ENCODE measurements at places on chromosomes 4 and X.

GRCh38 chr4:10161146-10161545 is 44.5 kb upstream of the WDR1 start:
- DNase-seq: no peak

DNA sequence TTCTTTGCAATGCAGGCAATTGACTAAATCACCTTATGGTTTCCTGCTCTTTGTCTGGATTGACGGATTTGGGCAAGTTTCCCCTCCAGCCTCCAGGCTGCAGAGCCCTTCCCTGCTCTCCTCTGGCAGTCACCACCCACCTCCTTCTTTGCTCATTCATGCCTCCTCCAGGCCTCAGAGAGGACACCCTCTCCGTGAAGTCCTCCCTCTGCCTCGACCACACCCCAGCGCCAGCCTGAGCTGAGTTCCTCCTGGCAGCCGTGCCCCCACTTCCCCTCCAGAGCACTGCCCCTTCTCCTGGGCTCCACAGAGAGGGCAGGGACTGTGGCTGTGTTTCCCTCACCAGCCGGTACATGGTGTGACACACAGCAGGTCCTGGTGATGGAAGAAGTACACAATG is 53.7 kb downstream of the DCTD start:
- no peak for DNase-seq

GRCh38 chr4:147772459-147772969 is 40.6 kb downstream of the ARHGAP10 start:
- no peak for DNase-seq

DNA sequence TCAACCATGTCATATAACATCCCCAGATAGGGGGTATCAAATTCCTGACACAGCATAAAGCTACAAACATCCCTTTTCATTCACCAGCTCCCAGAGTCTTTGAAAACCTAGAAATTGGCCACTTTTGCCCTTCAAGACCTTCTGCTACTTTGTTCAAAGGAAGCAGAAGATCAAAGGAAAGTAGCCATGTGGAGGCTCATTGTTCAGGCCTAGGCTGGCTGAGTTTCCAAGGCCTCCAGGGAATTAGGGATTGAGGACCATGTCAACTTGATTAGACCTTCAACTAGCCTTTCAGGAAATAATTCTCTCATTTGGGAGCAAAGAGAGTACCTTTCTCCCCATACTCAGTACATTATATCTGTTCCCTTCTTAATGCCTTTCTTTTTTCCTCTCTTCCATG is 66.8 kb upstream of the ATXN3L start:
- no peak for DNase-seq

GRCh38 chr4:16739997-16740624 is 158.3 kb downstream of the LDB2 start:
- DNase-seq: no peak

DNA sequence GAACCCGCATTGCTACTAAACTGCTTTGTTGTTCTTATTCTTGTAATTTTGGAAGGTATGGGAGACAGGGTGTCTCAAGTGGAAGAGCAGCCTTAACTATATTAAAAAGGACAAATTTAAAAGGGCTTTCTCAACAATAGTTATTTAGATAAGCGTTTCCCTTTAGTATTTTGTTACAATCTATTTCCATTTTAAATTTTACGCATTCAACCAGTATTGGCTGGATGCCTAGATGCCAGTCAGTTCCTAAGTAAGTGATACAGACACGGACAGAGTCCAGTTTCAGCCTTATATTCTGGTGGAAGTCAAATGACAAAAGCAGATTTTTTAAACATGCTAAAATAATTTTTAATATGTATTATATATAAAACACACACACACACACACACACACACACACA is 28.3 kb downstream of the FAT1 start:
- no peak for DNase-seq

GRCh38 chr4:169233691-169234090 is 37.1 kb downstream of the SH3RF1 start:
- DNase-seq: no peak

- no peak for DNase-seq
Observed at GRCh38 chrX:10120331-10120730, 36.4 kb upstream of the CLCN4 start.

DNA sequence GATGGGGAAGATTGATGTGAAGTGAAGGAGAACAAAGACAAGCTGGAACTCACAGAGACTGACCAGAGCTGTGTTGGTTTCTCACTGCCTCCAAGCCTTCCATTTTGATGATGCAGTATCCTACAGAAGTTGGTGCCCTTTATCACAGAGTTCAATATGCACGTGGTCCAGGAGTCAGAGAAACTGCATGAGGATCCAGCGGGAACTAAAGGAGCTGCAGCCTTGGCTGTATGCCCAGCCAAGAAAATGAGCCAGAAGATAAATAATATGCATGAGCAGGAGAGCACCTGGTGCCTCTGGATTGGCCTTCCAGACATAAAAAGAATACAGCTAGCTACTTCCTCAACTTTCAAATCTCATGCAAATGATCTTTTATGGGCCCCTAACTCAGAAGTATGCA is 44.3 kb upstream of the DCLK2 start:
- DNase-seq: no peak

GRCh38 chr4:132071815-132072214 is 1077.3 kb upstream of the PCDH10 start:
- no peak for DNase-seq

DNA sequence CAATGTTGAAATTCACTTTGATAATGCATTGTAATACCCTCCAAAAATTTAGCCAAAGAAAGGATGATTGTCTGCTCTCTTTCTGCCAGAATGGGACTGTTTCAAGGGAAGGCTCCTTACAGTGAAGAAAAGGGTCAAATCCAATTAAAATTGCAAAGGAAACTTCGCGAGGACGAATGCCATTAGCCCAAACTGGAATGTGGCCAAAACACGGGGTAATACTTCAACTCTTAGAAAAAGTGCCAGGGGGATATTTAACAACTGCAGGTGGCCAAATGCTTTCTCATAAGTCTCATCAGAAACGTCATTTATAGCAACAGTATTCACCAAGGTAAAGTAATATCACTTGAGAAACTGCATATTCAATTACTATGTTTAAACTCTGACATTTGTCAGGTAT is 29.0 kb downstream of the NKX3-2 start:
- DNase-seq: no peak

GRCh38 chrX:121836000-121836399 is 788.6 kb downstream of the GLUD2 start:
- DNase-seq: no peak

DNA sequence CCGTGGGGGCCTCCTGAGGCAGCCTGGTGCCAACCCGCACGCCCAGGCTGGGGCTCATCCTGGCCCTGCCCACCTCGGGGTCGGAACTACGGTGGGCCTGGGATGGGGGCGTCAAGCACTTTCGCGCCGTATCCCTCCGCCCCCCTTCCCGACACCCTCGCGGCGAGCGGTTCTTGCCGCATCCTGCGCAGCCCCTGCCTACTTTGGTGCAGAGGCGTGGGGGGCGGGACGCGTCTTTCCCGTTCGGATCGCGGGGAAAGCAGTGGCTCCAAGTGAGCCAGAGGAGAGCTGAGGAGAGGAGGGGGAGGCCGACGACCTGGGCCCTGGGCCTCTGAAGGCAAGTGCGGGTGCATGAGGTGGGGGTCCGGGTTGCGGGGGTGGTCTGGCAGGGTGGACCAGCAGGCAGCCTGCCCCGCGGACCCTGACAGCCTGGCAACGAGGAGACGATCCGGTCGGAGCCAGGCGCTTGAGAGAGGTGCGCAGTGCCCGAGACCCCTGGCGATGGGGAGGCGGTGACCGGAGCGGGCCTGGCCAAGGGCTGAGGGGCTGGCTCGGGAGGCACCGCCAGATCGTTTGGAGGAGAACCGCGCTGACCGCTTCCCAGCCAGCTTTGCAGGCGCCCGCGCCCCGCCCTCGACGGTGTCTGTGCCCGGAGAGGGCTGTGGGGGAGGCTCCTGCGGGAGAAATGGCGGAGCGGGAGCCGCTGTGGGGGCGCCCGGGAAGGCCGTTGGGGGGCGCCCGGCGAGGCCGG is at the start of gene GPRASP2:
Gene GPRASP2, plus strand, starts transcription at position 233 of the 751 bp plus-strand sequence. CDS start 2,422 bp downstream, outside the sequence.
- DNase-seq: peak; percentile 13

- DNase-seq: no peak
Observed at GRCh38 chrX:68292471-68292870, 140.8 kb downstream of the OPHN1 start.

GRCh38 chrX:76183289-76184049 is 10.6 kb downstream of the PBDC1 start:
- DNase-seq: no peak

DNA sequence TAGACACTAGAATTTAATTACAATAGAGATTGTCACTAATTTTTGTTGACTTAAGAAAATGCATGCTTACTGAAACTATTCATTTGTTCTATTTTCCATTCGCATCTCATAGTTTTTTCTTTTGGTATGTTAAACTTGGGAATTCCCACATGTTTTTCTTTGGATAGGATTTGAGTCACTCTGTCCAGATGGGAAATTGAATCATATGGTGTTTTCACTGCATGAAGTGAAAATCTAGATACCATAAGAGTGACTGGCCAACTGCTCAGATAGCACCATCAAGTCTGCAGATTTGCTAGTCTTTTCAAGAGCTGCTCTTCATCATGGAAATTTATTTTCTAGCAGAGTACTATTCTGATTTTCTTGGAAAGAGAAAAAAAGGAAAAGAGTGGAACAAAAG is 172.6 kb downstream of the FAM47B start:
- no peak for DNase-seq

- DNase-seq: no peak
Observed at GRCh38 chrX:3950373-3950772, 236.9 kb upstream of the PRKX start.

- DNase-seq: no peak
Observed at GRCh38 chr4:1494416-1495315, 88.4 kb upstream of the NKX1-1 start.

- no peak for DNase-seq
Observed at GRCh38 chr4:89570931-89571330, 263.3 kb upstream of the GPRIN3 start.

- no peak for DNase-seq
Observed at GRCh38 chr4:157294575-157294974, 74.0 kb downstream of the GRIA2 start.

DNA sequence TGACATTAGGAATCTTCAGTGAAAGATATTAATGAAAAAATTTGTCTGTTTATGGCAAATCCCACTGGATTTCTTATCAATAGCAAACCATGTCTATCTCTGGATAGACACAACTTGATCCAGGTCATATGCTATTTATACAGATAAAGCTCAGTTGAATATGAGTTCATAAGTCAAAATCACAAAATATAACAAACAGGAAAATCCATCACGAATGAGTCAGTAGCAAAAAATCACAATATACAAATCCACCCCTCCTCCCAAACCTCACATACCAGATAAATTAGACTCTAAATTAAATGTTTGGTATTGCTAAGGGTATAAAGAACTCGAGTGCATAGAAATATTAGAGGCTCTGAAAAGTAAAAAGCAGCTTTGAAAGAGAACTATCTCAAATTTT is 420.5 kb downstream of the TLL1 start:
- DNase-seq: no peak

GRCh38 chr4:7651461-7651921 is 216.8 kb upstream of the PSAPL1 start:
- DNase-seq: no peak

DNA sequence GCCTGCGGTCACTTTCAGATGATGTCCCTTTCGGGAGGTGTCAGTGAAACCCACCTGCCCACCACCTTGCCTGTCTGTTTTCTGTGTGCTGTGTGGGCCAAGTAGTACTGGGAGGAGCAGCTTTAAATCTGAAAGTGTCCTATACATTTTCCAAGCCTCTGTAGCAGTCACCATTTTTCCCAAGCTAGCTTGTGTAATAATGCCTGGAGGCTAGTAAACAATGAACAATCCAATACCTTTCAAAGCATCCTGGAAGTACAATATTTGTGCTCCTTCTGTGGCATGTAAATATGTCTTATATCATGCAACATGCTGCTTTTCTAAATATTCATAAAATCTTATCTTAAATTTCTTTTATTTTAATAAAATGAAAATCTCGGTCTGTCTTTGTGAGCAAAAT is 111.6 kb upstream of the C1GALT1C1 start:
- DNase-seq: no peak

DNA sequence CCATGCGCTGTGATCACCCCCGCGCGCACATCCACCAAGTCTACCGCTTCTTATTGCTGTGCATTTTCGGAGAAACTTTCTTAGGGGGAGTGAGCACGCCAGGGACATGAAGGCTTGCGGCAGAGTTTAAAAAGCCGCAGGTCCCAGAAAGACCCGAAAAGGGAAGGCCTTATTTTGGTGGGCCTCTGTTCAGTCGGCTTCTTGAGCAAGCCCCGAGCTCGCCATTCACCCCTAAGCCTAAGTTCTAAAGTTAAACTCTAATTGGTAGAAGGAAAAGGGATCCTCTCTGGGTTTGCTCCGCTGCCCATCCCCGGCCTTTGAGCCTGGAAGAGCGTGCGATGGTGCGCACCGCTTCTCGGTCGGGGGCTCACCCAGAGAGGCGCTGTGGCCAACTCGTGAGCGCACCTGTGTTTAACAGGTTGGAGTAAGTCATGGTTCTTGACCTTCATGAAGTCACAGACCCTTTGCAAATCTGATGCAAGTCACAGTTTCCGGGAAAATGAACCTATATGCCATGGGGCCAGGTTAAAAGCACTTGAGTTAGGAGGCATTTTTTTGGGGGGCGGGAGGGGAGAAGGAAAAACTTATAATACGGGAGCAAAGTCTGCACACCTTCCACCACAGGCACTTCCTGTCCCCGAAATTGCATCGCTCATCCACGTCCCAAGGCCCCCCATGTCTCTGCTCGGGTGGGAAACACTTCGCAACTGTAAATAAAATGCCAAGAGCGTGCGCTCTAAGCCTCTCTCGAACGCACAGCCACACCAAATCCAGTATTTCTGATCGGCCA is 1.9 kb downstream of the PHOX2B start:
- no peak for DNase-seq

GRCh38 chr4:156571146-156571545 is 400.5 kb downstream of the PDGFC start:
- no peak for DNase-seq

- no peak for DNase-seq
Observed at GRCh38 chr4:52979821-52980590, 117.9 kb downstream of the RASL11B start.

GRCh38 chrX:5051831-5052491 is 1176.7 kb downstream of the NLGN4X start:
- peak; percentile 1 for DNase-seq

DNA sequence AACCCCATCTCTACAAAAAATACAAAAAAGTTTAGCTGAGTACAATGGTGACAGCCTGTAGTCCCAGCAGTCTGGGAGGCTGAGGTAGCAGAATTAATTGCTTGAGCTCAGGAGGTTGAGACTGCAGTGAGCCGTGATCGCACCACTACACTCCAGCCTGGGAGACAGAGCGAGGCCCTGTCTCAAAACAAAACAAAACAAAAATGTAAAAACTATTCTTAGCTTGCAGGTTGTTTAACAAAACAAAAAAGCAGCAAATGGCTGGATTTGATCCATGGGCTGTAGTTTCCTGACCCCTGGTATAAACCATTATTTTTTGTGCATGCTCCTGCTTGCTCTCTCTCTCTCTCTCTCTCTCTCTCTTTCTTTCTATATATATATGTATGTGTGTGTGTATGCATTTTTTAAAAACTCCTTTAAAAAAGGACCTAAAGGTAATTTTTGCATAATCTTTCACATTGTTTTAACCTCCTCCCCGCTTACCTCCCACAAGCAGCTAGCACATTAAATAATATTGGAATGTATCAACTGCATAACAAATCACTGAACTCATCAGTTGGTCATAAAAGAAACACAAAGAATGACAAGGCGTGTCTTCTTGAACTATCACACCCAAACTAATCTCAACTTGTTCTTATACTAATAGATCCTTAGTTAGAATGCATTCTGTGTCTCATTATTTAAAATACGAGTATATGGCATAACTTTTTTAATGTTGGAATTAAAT is 4.8 kb downstream of the AREG start:
- DNase-seq: no peak

- DNase-seq: no peak
Observed at GRCh38 chrX:112822892-112823291, 17.7 kb downstream of the AMOT start.

GRCh38 chr4:106893395-106893881 is 142.7 kb downstream of the DKK2 start:
- DNase-seq: no peak

All from CD4-positive, alpha-beta T cell treated with Interferon alpha-2 for 1 hour (primary cell).